Keratinocyte (primary cell): ENCODE measurements at places on chromosomes 16 and 17. TPM values are rescaled to one million over a fixed set of nuclear protein-coding genes. Genes with fewer than 3 reads are reported as not detected.

DNA sequence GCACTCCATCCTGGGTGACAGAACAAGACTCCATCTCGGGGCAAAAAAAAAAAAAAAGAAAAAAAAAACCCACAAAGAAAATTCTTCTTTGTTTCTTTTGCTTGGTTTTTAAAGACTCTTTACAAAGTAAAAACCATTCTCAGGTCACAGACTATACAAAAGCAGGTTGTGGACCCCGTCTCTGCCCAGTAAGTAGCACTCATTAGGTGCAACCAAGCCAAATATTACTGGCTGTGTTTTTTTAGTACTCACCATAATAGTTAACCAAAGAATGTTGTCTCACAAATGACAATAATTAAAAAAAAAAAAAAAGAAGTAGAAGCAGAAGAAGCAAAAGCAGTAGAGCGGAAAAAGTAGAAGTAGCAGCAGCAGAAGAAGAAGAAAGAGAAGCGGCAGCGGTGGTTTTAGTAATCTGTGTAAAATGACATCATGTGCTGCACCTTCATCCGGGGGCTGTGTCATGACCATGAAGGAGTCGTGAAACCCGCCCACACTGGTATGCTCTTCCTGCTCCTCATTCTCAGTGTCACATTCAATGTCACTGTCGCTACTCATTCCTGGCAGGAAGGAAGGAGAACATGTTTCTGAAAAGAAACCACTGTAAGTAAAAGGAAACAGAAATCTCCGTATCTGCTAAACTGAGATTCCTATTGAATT lies 105.4 kb downstream of the TRIM37 start:
- no peak overlapping the region for H3K27ac ChIP-seq
- H3K36me3 ChIP-seq: peaks cover 16% of the 10 kb centered on the region
- no peaks in the 10 kb centered on the region for H3K27me3 ChIP-seq
- H3K4me3 ChIP-seq: no peak overlapping the region

DNA sequence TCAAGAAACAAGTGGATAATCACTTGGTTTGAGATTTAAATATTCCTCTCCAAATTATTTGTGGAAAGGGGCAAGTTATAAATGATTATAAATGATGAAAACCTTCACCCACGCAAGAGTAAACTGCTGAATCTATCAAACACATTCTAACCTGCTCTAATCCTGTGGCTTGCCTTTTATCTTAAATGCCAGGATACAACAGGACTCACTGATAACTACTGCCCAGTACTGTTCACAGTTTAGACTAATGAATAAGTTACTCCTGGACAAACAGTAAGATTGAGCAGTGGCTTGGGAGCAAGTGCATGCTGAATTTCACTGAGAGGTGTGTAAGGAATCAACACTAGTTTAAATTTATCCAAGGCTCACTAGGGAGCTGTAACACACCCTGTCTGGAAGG lies 31.1 kb downstream of the IGF2BP1 start:
- no peak overlapping the region for H3K4me3 ChIP-seq
- H3K27ac ChIP-seq: no peak overlapping the region
- no peaks in the 10 kb centered on the region for H3K36me3 ChIP-seq
- no peak for DNase-seq

DNA sequence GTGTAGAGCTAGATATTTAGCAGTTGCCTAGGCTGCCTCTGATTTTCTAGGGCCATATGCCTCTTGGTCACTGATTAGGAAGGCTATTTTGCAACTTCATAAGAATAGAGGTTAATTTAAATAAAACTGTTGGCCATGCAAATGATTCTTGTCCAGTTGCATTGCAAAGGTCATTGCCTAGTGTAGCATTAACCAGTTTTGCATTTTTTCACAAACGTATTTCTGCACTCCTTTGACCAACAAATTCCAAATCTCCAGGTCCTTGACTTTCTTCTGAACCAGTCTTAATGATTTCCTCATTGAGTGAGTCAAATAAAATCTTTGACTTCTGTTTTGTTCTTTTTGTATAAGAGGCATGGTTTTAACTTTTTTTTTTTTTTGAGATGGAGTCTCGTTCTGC lies 33.5 kb downstream of the ERCC4 start:
- no peaks in the 10 kb centered on the region for H3K27me3 ChIP-seq
- no peak for DNase-seq
- H3K27ac ChIP-seq: no peak overlapping the region
- no peak overlapping the region for H3K4me3 ChIP-seq

KIF18B gene
- 0.99 to 8.1 TPM (median 5.1 TPM) in 3 replicates for polyA plus RNA-seq

DNA sequence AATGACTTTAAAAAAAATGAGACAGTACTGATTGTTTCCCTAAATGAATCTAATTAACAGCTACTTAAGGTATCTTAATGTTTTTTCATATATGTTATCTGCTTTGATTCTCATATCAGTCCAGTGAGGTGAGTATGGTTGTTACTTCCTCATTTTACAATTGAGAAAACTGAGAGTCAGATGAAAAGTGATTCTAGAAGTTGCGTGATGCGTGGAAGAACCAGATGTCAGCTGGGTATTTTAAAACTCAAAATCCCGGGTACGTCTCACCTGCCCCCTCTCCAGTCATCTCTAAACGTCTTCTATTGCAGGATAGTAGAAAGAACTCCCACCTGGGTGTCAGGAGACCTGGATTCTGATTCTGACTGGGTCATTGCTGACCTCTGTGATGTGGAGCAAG lies 89.2 kb downstream of the MAP2K6 start:
- no peak for DNase-seq
- H3K4me1 ChIP-seq: peaks cover 7% of the 10 kb centered on the region
- no peaks in the 10 kb centered on the region for H3K27me3 ChIP-seq
- H3K4me3 ChIP-seq: no peak overlapping the region
- H3K27ac ChIP-seq: no peak overlapping the region

HOXB6 gene
- polyA plus RNA-seq: 0.62 to 0.77 TPM (median 0.68 TPM) in 3 replicates

IRX6 gene
- 0.04 TPM in 1 of 3 replicates, not detected in the others for polyA plus RNA-seq

PRAC1 gene
- not detected in 3 replicates for polyA plus RNA-seq

MRPL58 gene
- polyA plus RNA-seq: 43.3 to 61.1 TPM (median 53.6 TPM) in 3 replicates

DNA sequence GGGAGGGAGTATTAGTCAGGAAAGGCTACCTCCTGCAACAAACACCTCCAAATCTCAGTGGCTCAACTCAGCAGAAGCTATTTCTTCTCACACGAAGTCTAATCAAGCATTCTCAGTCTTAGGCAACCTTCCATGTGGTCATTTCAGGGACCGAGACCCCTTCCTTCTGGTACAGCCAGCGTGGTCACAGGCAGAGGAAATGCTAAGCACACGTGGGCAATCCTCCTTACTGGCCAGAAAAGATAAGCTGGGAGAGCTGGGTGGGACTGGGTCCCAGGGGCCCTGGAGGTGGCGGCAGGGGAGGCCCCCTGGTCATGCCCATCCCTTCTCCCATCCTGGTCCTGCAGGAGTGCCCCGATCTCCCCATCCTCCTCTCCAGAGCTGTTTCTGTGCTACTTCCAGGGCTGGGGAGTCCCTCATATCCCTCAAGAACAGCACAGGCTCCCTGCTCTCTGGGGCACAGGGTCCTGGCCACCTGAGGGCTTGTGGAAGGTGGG lies 5.7 kb upstream of the CX3CL1 start:
- DNase-seq: no peak
- no peak overlapping the region for H3K4me3 ChIP-seq
- no peak overlapping the region for H3K27ac ChIP-seq
- H3K27me3 ChIP-seq: peaks cover 8% of the 10 kb centered on the region
- H3K4me1 ChIP-seq: no peaks in the 10 kb centered on the region

GRCh38 chr16:54577651-54578128 lies 291.1 kb upstream of the IRX3 start:
- no peak overlapping the region for H3K27ac ChIP-seq
- peaks cover 6% of the 10 kb centered on the region for H3K27me3 ChIP-seq
- DNase-seq: no peak
- no peaks in the 10 kb centered on the region for H3K36me3 ChIP-seq
- H3K4me3 ChIP-seq: no peak overlapping the region
